ENCODE measurements at places on chromosomes 4 and X. TPM values are rescaled to one million over a fixed set of nuclear protein-coding genes. Genes with fewer than 3 reads are reported as not detected.

GRCh38 chr4:113293674-113294073 is 244.2 kb downstream of the ANK2 start:
- peak; percentile 70 for DNase-seq

LGI2 gene
- 3.4 TPM for polyA plus RNA-seq

DNA sequence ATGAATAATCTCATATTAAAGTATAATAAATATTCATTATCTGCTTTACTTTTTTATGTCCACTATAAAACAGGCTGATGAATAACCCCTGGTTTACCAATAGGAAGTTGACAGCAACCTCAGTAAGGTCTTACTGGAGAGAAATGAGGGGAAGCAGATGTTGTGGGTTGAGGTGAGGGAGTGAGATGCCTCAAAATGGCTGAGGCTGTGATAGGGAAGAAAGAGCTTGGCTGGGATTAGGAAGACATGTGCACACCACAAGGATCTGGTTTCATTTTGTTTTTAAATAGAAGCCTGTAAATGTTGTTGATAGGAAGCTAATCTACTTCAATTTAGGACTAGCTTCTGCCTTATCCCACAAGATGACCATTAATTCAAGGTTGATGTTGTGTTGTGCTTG is 14.4 kb upstream of the CYBB start:
- DNase-seq: no peak

DNA sequence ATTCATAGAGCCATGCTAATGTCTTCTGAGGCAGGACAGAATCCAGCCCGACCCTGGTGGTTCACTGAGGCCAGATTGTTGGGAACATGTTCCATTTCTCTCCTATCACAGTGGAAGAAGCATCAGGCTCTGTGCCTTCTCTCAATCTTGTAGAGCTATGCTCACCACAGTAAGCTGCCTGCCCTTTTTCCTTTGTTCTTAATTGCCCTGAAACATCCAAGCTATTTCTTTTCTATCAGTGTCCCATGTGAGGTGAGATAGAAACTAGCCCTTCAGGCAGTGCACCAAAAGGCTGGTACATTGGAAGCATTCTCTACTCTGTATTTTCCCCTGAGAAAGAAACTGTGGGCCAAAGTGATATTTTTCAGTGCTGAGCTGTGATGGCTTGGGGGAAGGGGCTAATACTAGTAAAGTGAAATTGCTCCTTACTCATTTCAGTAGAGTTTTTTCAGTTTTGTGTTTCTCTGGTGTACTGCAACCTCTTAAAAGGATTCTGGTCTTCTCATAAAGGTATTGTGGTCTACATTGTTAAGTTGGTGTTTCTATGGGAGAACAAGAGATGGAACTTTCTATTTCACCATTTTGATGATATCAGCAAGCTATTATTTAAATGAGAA is 611.2 kb downstream of the RPA4 start:
- DNase-seq: no peak

DNA sequence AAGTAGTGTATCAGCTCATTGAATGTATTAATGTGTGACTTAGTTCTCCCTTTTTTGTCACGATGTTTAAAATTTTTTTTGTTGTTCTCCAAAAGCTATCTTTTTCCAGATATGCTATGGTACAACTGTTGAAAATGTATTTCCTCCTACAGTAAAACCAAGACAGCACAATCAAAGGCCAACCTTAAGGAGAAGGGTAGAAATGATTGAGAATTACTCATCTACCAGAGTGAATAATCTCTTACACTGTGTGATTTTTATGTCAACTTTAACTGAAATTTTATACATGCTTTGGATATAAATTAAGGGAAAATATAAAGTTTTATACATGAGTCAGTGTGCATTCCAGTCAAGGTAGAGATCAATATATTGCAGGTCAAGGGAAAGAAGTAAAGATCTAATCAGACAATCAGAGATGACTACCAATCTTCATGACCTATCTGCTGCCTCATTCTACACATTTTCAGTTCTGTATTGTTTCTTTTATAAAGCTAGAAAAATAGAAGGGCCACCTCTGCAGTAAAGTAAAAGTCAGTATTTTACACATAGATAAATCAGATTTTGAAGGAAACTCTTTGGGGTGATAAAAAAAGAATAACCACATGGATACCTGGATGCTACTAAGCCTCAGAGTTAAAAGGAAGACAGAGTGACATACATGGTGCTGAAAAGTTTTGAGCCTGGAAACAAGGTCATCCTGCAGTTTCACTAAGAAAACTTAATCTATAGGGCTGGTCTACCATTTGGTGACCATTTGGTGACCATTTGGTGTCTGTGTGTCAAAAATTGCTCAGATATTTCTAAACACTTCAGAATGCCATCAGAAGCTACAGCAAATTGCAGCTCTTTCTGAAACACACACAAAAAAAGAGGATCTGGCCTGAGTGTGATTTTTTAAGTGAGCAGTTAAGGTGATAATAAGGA is 1.6 kb downstream of the FAM13A start:
- DNase-seq: no peak

- no peak for DNase-seq
Observed at GRCh38 chr4:180823108-180823507, 1420.1 kb upstream of the TENM3 start.

DNA sequence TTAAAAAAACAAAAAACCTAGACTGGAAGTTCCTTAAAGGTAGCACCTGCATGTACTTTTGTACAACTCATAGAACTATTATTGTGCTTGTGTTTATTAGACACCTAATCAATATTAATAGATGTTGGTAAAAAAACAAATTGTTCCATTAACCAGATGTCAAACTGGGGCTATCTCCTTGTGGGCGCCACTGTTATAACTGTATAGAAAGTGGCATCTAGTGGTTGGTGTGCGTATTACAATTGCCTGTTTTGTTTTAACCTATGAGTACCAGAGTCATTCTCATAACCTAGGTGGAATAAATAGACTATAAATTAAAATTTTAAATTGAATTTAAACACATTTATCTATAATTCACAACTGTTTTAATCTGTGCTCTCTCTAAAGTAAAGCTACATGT is 97.4 kb downstream of the COL4A5 start:
- peak; percentile 3 for DNase-seq

- DNase-seq: no peak
Observed at GRCh38 chrX:132017431-132018185, 5.5 kb upstream of the STK26 start.

FGFR3 gene
- polyA plus RNA-seq: 1.8 TPM

CPZ gene
- 6.0 TPM for polyA plus RNA-seq

CORIN gene
- polyA plus RNA-seq: 0.83 TPM

DNA sequence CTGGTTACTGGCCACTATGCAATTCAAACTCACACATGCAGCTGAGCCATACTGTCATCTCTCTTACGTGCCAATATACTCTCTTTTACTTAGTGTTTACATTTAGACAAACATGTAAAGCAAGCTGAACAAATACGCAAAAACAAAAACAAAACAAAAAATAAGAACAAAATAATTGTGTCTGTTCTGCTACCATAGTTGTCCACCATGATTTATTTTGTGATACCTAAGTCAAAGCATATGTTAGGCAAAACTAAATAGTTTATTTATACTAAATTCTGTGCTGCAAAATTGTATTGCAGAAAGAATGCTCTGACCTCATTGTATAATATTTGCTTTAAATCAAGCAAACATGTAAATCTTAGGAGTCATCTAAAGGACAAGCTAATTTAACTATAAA is 943.2 kb upstream of the AGA start:
- no peak for DNase-seq

F8A3 gene
- polyA plus RNA-seq: 9.0 TPM

TBC1D8B gene
- polyA plus RNA-seq: 3.5 TPM

DNA sequence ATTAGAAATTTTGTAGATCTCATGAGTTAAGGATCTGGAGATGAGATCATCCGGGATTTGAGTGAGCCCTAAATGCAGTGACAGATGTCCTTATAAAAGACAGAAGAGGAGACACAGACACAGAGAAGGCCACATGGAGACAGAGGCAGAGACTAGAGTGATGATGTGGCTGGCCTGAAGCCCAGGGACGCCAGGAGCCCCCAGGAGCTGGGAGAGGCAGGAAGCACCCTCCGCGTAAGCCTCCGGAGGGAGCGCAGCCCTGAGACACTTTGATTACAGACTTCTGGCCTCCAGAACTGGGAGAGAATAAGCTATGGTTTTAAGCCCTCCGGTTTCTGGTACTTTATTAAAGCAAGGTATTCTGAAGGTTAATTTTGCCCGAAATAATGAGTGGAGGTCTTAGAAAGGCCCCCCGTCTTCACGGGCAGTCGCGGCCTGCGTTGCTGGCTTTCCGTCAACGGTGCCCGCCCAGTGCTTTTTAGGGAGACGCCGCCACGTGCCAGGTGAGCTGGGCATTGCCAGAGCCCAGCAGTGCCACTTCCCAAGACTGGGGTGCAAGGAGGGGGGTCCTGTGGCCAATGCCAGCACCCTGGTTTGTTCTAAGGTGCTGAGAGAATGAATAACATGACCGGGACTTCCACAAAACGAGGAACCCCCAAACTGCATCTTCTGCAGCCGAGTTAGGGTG is 8.1 kb downstream of the DHRSX start:
- DNase-seq: no peak

GRCh38 chrX:32289356-32289755 is 922.0 kb downstream of the DMD start:
- no peak for DNase-seq

DNA sequence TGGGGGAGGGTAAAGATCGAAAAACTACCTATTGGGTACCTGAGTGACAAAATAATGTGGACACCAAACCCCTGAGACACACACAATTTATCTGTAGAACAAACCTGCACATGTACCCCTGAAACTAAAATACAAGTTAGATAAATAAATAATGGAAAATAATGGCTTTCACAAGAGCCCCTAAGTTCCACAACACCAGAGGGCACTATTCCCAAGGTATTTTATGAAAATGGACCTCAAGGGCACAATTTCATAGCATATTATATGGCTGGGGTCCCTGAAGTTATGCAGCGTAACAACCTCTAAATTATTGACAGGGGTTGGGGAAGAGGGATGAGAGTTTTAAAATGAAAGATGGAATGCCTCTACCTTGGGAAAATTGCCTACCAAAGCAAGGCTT is 81.3 kb upstream of the TMEM33 start:
- no peak for DNase-seq

DNA sequence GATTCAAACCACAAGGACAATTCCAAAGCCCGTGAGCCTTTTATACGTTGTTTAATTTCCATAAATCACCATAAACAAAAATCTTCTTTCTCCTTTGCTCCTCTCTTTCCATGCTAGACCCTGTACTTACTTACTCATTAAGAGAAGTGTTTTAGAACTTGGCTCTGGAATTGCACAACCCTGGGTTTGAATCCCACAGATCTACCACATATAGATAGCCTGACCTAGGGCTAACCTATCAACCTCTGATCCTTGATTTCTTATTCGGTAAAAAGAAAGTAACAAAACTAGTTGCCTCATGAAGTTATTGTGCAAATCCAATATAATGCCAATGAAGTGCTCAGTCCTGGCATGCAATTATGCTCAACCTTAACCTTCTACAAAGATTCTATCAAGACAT is 68.8 kb downstream of the ZAR1 start:
- DNase-seq: no peak

GRCh38 chrX:39726771-39727170 is 371.0 kb downstream of the BCOR start:
- peak; percentile 45 for DNase-seq

ARHGEF38 gene
- not detected for polyA plus RNA-seq

All from hindlimb muscle (tissue), 1 donor.